Right cardiac atrium (tissue), 5 donors: ENCODE measurements at places on chromosomes 7 and 10. TPM values are rescaled to one million over a fixed set of nuclear protein-coding genes. Genes with fewer than 3 reads are reported as not detected.

Gene UCN3
- not detected for total RNA-seq

Gene ABCF2
- total RNA-seq = 34.5 TPM

Gene SRRM3
- total RNA-seq = 21.8 TPM

Gene VSTM4
- total RNA-seq = 20.3 TPM

Gene TBX20
- total RNA-seq = 180 TPM

Gene EBLN1
- total RNA-seq = not detected

Gene C10orf62
- 0.25 TPM for total RNA-seq

Gene GPR15LG
- total RNA-seq = not detected

Gene JAKMIP3
- total RNA-seq = 1.6 TPM

Gene IFIT1B
- total RNA-seq = not detected

Gene OR2A14
- not detected for total RNA-seq

Gene GNAT3
- not detected for total RNA-seq

Gene KLF14
- 0.57 TPM for total RNA-seq

Gene C7orf33
- not detected for total RNA-seq

Gene PKD2L1
- total RNA-seq = not detected

Gene DIP2C
- total RNA-seq = 23.7 TPM

Gene FGL2
- 31.2 TPM for total RNA-seq

Gene HGF
- total RNA-seq = 4.5 TPM

Gene INHBA
- 21.9 TPM for total RNA-seq

Gene CALHM3
- total RNA-seq = not detected

Gene EXOC6
- 6.7 TPM for total RNA-seq

Gene PRLHR
- total RNA-seq = not detected

Gene AKR1E2
- 12.5 TPM for total RNA-seq

Gene SPDYE6
- not detected for total RNA-seq

Gene INPP5A
- 92.0 TPM for total RNA-seq

Gene LBX1
- total RNA-seq = not detected

Gene TRAPPC14
- 9.5 TPM for total RNA-seq

Gene LLCFC1
- total RNA-seq = not detected

Gene SPACDR
- not detected for total RNA-seq

Gene CDC14C
- total RNA-seq = not detected

Gene CYP3A5
- not detected for total RNA-seq

Gene CNPY1
- not detected for total RNA-seq

Gene LRRC61
- total RNA-seq = 5.7 TPM

Gene PON1
- not detected for total RNA-seq

Gene ZFAND4
- total RNA-seq = 20.6 TPM

Gene VOPP1
- total RNA-seq = 21.8 TPM

Gene LSM5
- total RNA-seq = 41.5 TPM

Gene HABP2
- total RNA-seq = not detected

Gene TFR2
- 0.25 TPM for total RNA-seq

Gene INMT
- 87.9 TPM for total RNA-seq

Gene CFTR
- total RNA-seq = not detected

Gene MRPL32
- total RNA-seq = 46.3 TPM

Gene TMEM270
- total RNA-seq = not detected

Gene EBF3
- total RNA-seq = 9.7 TPM

Gene EEPD1
- 7.8 TPM for total RNA-seq

Gene MSS51
- 2.1 TPM for total RNA-seq

Gene GTPBP10
- 25.9 TPM for total RNA-seq

Gene STEAP1
- 2.2 TPM for total RNA-seq

Gene KAZALD1
- 19.1 TPM for total RNA-seq

Gene ZNF503
- total RNA-seq = 13.2 TPM

Gene IGFBP1
- total RNA-seq = not detected

Gene OLAH
- not detected for total RNA-seq

Gene ACTA2
- total RNA-seq = 1,466 TPM

Gene GIMAP8
- total RNA-seq = 11.7 TPM

Gene MRC1
- total RNA-seq = 51.8 TPM

Gene FAM25G
- total RNA-seq = not detected

Gene LAMB1
- 110 TPM for total RNA-seq

Gene LEP
- not detected for total RNA-seq
